ENCODE measurements at places on chromosomes 5 and 9.

DNA sequence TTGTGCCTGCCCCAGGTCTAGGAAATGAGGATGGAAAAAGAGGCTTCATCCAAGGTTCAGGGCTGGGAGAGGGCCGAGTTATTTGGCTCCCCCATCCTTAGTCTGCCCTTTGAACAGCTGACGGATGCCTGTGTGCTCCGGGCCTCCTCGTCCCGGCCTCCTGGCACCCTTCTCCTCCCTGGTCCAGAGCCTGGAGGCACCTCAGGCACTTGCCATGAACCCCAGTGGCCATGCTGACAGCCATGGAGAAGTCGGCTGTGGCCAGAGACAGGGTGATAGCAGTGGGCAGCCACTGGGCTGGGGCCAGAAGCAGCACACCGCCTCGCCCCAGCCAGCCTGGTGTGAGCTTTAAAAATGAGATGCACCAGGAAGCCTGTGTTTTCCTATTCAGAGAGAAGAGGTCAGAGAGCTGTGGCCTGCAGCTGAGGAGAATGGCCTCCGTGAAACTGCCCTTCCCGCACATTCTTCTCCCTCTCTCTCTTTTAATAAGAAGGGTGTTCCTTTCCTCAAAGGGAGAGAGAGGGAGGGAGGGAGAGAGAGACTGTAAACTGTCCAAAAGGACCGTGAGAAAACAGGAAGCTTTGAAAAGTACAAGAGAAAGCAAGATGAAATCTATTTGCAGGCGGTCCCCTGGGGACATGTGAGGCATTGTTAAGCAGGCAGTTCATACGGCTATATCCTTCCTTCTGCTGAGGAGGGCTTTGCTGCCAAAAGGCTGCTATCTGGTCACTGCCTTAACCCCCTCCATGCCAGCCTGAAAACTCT, 55.3 kb downstream of the ZNF366 start:
- peak; percentile 16 for DNase-seq

DNA sequence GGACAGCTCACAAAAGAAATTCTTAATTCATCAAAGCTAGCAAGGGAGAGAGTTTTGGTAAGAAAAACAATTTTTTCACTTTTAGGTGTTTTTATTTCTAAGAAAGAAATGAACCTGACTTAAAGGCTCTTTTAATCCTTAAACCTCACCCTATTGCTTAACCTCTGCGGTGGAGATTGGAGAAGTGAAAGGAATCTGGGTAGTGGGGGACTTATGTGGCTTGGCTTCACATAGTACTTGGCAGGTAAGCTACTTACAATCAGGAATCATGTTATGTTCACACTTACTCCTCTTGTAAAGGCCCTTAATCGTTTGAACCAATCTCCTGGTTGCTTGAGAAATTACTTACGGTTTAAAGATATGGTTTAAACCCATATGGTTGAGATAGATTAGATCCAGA, 104.8 kb downstream of the ISOC1 start:
- DNase-seq = no peak

GRCh38 chr9:137086531-137087408, at the start of gene MAN1B1:
Gene MAN1B1 (plus strand): TSS chr9:137086985. CDS start chr9:137087000, 15 bp downstream.
- DNase-seq = peak; percentile 99

DNA sequence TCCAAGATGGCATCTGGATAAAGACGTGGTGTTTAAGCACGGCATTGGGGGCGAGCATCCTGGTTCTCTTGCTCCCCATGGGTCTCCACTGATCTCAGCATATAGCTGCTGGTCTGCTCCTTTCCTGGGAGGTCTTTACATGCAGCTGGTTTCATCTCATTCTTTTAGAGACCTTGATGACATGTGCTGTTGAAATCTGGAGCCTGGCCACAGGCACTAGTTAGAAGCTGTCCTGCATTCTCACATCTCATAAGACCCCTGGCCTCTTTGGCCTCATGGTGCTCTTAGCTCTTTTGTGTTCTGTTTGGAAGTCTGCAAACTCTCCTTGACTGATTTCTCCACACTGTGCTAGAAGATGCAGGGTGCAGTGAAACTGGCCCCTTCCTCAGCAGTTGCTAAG, 113.0 kb downstream of the SMARCA2 start:
- no peak for DNase-seq

GRCh38 chr9:104934691-104935500, 6.9 kb upstream of the ABCA1 start:
- DNase-seq = no peak

DNA sequence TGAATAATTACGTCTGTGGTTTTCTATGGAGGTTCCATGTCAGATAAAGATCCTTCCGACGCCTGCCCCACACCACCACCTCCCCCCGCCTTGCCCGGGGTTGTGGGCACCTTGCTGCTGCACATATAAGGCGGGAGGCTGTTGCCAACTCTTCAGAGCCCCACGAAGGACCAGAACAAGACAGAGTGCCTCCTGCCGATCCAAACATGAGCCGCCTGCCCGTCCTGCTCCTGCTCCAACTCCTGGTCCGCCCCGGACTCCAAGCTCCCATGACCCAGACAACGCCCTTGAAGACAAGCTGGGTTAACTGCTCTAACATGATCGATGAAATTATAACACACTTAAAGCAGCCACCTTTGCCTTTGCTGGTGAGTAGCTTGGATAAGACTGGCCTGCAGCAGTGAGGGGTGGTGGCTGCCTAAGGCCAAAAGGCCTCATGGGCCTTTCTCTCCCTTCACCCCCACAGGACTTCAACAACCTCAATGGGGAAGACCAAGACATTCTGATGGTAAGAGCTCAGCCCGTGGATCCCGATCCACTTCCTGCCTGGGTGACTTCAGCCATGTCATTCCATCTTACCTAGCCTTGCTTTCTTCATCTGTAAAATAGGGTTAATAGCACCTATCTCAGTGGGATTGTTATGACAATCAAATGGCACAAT, at the start of gene IL3:
Gene IL3, plus strand, starts transcription at position 155 of the 661 bp plus-strand sequence. Its CDS starts 52 bp downstream, at position 207.
- no peak for DNase-seq

GRCh38 chr5:118818604-118819003, 169.7 kb downstream of the DTWD2 start:
- no peak for DNase-seq

GRCh38 chr5:82497242-82497641, 219.1 kb upstream of the RPS23 start:
- no peak for DNase-seq
